ENCODE measurements at places on chromosomes 12 and 14.

DNA sequence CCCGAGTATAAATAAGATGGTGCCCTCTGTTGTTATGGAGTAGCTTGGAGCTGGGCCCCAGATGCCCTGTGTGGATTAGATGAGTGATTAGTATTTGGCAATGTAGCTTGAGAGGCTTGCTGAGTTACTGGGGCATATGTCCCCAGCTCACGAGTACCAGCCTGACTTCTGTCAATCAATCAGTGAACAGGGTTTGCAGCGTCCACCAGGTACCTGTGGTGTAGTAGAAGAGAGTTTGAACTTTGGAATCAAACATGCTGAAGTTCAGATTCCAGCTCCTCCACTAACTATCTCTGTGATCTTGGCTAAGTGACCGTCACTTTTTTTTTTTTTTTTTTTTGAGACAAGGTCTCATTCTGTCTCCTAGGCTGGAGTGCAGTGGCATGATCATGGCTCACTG, 11.6 kb upstream of the TCL1B start:
- no peak for DNase-seq

DNA sequence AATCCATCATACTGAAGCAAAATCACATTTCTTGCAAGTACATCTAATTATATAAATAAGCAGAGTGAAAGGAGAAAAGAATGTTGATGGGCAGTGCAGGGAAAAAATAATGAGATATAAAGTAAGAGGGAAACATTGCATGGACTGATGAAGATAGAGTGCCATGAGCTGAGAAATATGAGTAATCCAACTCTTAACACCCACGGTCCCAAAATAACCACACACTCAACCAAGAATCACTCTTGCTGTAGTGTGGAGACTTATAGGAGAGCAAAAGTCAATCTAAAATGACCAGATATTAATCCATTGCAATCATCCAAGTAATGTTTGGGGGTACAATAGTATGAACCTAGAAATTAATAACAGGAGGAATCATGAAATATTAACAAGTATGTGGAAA, 40.2 kb downstream of the MYF5 start:
- no peak for DNase-seq

DNA sequence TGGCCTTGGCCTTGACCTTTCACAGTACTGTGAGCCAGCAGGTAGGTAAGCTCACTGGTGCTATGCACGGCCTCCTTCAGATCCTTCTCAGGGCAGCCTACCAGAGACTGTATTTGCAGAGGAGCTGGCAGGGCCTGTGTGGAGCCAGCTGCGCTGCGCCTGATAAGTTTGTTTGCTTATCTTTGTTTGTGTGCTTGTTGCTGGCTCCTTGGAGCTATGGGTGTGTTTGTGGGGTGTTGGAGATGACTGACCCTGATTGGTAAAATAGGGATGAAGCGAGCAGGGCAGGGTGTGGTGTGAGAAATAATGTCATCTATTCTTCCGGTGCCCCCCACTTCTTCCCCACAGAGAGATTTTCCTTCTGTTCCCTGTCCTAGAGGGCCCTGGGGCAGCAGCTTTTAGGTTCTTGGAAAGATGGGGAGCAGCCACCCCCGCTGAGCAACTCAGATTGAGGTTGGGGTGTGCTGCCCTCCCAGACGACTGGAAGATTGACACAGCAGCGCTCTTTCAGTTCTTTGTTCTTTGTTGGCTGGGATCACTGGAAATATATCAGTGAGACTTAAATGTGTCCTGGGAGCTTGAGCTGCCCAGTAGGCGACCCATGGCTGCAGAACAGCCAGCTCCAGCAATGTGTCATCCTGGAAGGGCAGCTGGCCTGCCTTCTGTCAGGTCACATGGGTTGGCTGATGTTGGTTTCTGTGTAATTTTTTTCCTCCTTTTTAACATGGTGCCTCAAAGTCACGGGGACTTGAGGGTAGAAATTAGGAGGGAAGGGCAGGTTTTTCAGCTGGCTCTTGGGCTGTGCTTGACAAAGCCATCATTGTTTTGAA, 19.6 kb downstream of the MLXIP start:
- no peak for DNase-seq

DNA sequence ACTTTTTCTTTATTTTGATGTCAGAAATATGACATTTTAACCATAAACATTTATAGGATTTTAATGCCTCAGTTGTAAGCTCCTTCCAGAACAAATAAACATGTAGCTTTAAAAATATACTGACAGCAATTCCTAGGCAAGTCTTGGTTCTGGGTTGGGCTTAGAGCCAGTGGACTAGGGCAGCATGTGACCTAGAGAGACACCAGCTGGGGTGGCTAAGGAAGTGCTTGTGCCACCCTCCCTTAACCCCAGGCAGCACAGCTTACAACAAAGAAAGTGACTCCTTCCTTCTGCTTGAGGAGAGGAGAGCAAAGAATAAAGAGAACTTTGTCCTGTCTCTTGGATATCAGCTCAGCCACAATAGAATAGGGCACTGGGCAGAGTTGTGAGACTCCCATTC, 61.6 kb upstream of the KTN1 start:
- no peak for DNase-seq

- DNase-seq = no peak
Measured at GRCh38 chr14:90444077-90444696, 47.4 kb downstream of the CALM1 start.

- no peak for DNase-seq
Measured at GRCh38 chr14:77936138-77936639, 136.3 kb downstream of the ADCK1 start.

GRCh38 chr14:24504425-24504950, 3.6 kb downstream of the CMA1 start:
- DNase-seq = no peak

- DNase-seq = no peak
Measured at GRCh38 chr14:67928375-67928774, 108.8 kb downstream of the RAD51B start.

GRCh38 chr12:52347016-52347415, 20.3 kb downstream of the KRT85 start:
- no peak for DNase-seq

DNA sequence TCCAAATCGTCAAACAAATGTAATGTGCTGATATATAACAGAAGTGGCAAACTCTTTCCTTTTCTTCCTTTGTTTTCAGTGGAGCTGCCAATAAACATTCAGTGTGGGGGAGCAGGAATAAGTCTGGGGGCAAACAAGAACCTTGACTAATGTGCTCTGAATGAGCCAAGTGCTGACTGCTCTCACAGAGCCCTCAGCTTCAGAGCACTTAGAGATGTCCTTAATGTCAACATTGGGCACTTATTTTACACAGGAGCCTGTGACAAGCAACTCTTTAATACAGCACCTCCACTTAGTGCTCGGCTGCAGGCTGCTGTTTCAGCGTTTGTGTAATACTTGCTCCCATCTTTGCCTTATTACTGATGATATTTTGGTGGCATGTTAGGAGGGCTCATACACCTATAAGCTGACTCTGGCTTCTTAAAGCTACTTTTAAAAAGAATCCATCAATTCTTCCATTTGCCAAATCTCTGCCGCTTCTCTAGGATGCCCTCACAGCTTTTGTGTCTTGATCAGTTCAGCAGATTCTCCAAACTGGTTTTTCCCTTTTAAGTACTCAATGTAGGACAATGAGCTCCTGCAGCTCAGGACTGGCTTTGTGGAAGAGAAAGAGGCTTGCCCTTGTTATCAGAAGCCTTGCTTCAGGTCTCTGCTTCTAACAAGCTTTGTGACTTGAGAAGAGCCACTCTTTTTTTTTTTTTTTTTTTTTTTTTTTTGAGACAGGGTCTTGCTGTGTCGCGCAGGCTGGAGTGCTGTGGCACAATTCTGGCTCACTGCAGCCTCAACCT, 206.6 kb downstream of the MON2 start:
- no peak for DNase-seq

DNA sequence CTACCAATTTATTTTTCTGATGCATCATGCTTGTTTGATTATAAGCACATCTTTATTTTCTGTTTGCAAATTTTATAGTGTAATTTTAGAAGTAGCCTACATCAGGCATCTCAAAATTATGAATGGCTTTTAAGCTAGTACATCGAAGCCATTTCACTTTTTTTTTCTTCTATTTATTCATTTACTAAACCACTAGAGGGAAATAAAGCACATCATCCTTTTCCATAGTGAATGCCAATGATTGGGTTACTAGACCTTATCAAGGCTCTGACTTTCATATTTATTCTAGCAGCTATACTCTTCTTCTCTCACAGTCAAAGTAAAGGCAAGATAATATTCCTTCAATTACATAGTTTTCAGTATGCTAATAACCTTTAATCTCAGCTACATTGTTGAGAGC, 736.4 kb upstream of the LRFN5 start:
- no peak for DNase-seq

- no peak for DNase-seq
Measured at GRCh38 chr12:2345902-2346301, 293.1 kb downstream of the CACNA1C start.

- no peak for DNase-seq
Measured at GRCh38 chr12:116336542-116337065, 59.1 kb upstream of the MED13L start.

- no peak for DNase-seq
Measured at GRCh38 chr12:131592972-131593371, 117.9 kb upstream of the SFSWAP start.

DNA sequence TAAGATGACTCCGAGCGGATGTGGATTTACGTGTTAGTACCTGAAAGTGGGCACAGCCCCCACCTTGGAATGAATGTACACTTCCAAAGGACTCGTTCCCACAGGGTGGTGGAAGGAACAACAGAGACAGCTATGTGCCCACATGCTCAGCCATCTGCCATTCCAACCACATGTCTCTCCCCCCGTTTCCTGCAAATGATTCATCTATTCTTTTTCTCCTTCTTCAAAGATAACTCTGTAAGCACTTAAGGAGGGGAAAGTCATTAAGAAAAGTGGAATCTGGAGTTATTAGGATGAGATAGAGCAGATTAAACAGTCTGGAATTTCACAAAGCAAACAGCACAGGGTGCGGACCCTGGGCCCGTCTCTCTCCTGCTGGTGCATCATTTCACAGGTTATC, 18.5 kb upstream of the DUSP6 start:
- peak; percentile 51 for DNase-seq

- no peak for DNase-seq
Measured at GRCh38 chr14:29111554-29111953, 345.0 kb downstream of the FOXG1 start.

- no peak for DNase-seq
Measured at GRCh38 chr12:116441292-116441691, 117.9 kb upstream of the MAP1LC3B2 start.

DNA sequence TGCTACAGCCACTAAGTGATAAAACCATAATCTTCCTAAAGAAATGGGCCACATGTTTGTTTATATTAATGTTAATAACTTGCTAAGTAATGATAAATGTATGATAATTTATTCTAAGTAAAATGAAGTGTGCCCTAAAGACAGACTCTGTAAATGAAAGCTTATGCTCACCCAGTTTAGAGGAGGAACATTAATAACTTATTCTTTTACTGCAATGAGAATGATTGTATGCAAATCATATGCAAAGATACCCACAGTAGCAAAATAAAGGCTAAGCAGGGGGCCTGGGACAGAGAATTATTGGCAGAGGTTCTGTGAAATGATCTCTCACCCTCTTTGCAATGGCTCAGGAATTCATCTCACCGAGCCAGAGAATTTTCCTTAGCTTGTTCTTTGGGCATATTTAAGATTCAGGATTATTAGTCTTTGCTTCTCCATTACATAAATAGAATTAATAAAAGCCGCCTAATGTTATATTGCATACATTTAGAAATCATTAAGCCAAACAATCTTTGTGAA, 75.9 kb downstream of the TMEM132D start:
- no peak for DNase-seq

DNA sequence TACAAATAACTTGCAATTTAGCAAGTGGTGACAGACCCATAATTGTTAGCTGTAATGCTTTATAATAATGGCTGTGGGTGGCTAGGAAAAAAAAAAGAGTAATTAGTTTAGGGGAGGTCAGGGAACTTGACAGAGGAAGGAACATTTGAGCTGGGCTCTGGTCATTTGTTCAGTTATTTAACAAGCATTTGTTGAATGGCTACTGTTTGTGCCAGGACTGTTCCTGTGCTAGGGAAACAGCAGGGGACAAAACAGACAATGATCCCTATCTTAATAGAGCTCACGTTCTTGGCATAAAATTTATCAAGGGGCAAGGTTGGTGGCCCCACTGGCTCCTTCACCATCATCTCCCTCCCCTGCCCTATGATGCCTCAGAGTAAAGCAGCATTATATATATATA, 18.5 kb downstream of the CHST11 start:
- DNase-seq = no peak

GRCh38 chr12:107275530-107275929, 182.2 kb upstream of the CRY1 start:
- DNase-seq = no peak

GRCh38 chr12:75979181-75979580, 52.4 kb downstream of the PHLDA1 start:
- DNase-seq = no peak

- DNase-seq = no peak
Measured at GRCh38 chr14:102333795-102334705, 14.5 kb downstream of the ZNF839 start.

- DNase-seq = no peak
Measured at GRCh38 chr12:43284486-43285158, 267.4 kb downstream of the ADAMTS20 start.

GRCh38 chr12:3777206-3777809, 24.4 kb upstream of the CRACR2A start:
- DNase-seq = no peak

DNA sequence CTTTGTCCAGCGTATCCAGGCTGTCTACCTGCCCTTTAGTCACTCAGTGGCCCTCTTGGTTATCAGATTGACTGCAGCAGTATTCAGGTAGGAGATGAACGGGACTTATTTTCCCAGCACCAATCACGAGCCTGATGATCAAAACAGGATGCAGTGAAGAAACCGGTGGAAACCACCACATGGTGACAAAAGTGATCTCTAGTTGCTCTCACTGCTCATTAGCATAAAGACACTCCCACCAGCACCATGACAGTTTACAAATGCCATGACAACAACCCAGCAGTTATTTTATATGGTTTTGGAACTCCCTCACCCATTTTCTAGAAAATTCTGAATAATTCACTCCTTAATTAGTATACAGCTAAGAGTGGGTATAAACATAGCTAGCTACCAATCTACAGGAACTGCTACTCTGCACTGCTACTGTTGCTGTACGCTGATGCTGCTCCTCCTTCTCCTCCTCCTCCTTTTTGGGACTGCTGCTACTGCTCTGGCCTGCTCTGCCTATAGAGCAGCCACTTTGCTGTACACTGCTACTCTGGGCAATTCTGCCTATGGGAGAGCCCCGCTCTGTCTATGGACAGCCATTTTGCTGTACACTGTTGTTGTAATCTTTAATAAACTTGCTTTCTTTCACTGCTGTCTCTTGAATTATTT, 142.5 kb upstream of the SSTR1 start:
- DNase-seq = no peak

All from BJ (cell line).